ENCODE measurements at places on chromosomes 11 and 22.

DNA sequence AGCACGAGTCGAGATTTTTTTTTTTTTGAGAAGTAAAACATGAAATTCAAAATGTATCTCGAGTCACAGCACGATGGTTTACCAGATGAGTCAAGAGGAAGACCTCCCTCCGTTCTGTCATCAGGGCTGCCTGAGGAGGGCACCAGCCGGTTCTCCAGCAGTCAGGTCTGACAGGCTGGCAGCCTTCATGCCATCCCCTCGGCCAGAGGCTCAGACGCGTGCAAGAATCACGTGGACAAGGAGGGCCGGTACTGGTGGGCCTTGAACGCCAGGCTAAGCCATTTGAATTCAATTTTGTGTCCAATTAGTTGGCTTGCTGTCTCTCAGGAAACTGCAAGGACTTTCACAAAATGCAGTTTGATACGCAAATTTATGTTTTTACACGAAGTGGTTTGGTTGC is 1412.2 kb downstream of the BRD1 start:
- DNase-seq = no peak

DNA sequence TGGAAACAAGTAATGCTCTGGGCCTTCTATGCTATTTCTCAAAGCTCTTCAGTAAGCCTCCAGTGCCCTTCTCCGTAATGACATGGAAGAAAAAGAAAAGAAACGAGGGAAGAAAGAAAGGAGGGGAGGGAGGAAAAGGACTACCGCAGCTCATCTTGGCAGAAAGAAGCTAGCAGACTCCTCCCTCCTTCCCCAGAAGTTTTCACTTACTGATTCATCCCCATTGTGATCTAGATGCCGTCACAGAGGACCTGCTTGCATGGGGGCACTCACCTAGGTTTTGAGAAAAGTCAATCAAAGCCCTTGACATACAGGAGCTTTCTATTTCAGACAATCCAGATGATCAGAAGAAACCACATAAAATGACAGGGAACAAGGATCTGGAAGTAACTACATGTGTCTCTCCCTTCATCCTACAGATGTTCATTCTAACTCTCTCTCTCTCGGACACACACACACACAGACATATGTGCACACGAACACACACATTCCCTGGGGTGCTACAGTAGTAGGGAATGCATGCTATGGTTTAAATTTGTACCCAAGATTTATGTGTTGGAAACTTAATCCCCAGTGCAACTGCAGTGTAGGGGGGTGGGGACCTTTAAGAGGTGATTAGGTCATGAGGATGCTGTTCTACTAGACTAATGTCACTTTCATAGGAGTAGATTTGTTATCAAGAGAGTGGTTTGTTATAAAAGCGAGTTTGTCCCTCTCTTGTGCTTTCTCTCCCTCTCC is 37.6 kb upstream of the RCN1 start:
- DNase-seq = no peak

GRCh38 chr11:72998676-72999075 is 143.4 kb downstream of the FCHSD2 start:
- no peak for DNase-seq

DNA sequence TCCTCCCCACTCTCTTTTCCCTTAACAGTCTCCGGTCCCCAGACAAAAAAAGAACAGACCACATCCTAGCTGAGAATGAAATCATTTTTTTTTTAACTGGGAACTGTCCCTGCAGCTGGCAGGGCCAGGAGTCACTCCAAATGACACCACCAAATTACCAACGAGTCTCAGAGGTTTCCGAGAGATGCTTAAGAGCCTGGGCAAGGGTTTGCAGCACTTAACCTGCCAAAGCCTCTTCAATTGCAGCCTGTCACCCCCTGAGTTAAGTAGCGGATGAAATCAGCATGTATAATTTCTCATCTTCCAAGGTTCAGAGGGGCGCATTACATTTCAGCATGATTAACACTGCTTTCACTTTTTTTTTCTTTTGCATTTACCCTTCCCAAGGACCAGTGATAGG is 71.8 kb downstream of the TENM4 start:
- no peak for DNase-seq

DNA sequence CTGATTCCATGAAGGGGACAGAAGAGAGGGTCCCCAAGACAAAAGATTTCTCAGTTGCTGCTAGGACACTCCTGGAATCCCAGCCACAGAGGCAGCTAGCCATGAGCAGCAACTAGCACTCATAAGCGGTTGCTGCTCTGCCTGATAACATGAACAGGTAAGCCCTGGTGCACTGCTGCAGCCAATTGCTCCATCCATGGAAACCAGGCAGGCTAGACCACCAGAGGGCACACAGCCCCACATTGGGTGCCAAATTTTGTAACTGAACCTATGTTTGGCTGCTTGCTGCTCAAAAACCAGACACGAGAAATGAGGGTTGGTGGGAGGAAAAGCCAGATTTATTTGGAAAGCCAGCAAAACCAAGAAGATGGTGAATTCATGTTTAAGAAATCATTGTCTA is 21.9 kb upstream of the QSER1 start:
- DNase-seq = no peak

Measured in activated T-cell treated with anti-CD3 and anti-CD28 coated beads for 4 hours (primary cell).